ACHN (cell line): ENCODE measurements at places on chromosomes 4 and X.

DNA sequence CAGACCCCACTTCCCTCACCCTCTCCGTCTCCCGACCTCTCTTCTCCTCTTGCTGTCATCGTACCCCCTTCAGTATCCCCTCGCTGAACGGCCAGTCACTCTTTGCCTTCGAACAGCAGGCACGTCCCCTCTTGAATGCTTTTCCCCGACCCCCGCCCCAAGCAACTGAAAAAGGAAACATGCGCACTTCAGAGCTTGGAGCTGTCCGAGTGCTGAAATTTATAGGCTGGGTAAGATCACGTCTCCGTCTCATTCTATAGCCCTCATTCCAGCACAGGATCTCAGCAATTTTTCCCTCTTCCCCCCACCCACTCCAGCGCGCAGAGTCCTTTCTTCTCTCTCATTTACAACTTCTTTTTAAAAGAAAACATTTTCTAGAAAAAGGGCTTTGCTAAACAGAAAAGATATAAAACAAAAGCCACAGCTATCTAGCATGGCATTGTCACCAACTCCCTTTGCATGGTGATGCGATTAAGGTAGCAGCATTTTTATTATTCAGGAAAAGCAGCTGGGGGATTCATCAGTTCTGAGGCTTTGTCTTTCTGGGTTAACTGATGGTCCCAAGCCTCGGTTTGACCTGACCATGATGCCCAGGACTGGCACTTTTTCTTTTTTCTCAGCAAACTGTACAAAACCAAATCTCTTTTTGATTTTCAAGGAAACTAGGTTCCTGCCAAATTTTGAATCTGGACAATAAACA, at the start of gene GLRA2:
TSS of gene GLRA2 (plus strand) at position 247 of the 700 bp plus-strand sequence. CDS start 522 bp downstream, outside the sequence.
- DNase-seq = peak; percentile 13

DNA sequence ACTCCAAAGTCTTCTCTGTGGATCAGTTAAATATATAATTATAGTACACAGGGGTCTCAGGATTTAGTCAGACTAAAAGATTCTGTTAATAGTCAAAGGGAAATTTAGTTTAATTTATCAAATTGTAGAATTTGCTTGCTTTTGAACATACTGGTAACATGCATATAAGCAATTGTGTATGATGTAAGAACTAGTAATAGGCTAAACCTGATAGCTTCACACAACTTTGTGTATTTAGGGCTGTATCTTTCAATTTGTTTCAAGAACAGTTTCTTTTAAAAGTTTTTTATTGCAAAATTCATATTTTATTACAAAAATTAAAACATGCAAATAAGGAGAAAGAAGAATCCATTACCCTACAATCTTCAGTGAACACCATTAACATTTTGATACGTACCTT, 99.5 kb downstream of the CPE start:
- no peak for DNase-seq

DNA sequence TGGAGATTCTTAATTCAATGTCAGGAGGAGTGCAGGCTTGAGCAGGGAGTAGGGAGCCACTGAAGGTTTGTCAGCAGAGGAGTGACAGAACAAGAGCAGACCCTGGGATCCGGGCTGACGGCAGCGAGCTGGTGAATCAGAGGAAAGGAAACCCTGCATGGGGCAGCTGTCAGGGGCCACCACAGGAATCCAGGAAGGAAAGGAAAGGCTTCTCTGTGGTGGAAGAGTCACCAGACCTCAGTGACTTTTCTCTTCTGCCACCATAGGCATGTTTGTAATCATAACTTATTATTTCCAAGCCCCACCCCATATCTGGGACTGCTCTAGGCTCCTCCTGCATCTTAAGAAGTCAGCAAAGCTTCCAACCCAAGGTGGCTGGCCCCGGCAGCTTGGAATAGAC, 150.9 kb downstream of the BCOR start:
- DNase-seq = peak; percentile 42

GRCh38 chr4:33395731-33396485, 2675.7 kb downstream of the PCDH7 start:
- DNase-seq = no peak

DNA sequence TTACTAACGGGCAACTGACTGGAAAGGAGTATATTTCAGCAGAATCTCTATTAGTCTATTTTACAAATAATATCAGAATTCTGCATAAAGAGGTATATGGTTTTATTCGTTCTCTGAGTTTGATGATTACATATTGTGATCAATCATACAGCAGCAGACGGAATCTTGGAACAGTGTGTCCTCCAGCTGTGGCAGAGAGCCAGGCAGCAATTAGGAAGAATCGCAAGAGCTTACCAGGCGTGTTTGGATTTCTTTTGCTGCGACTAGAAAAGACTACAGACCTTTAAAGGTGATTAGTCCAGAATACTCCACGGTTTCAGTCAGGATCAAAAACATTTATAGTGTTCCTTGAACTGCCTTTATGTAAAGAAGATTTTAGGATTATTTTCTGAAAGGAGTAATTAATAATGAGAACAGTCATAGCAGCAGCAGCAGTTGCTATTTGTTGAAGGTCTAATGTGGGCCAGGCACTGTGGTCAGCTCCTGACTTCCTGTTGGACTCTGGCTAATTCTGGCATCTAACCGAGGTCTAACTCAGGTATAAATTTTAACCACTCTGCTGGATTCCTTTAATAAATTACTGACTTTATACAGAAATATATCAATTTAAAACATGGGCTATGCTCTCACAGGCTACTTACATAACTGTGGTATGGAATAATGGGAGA, 225.3 kb upstream of the CXorf66 start:
- DNase-seq = no peak

DNA sequence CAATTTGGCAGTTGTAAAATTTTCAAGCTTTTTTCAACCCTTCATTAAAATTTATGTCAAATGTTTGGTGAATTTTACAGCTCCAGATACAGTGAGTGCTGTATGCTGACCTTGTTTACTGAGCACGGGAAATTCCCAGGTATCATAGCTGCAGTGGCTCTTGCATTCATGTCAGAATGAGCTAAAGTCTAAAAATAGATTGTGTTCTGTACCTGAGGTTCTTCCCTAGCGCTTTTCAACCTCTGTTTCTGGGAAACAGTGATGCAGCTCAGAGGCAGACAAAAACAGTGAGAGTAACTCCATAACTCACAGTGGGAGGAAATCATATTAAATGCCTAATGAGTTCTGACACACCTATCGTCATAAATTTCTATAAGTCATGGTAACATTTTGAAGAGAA, 393.8 kb upstream of the GNPDA2 start:
- DNase-seq = no peak

DNA sequence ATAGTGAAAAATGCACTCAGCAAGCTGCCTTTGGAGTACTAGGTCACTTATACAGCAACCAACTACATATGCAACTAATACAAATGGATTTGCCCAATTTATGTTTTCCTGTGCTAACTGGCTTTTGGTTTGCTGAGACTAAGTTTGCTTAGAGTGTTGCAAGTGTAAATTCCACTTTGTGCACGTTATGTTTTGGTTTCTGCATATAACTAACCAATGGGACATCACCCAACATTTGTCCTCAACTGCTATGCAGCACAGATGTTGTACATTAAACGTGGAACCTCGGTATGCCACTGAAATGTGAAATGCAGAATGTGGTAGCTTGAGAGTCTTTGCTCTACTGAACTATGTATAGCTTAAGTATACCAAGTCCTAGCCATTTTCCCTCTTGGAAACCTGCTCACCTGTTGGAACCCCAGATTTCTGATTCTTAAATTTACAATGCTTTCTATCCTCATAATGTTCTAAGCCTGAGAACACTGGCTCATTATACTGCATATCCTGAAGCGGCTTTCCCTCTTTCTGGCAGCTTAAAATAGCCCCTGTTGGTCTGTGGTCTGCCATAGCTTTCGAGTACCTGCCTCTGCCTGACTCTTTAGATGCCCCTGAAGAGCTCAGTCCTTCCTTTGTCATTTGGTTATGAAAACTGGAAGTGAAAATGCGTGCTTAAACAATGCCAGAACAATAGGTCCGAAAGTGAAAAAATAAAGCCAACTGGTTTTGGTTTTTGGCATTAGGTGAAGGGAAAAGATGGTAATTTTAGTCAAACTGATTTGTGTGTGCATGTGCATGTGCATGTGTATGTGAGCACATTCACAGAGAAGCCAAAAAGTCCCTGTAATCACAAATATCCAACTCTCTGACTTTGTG, 158.0 kb downstream of the SH2D1A start:
- no peak for DNase-seq
